ENCODE measurements at places on chromosomes 1 and 21.

GRCh38 chr1:24901791-24902470 lies 28.1 kb downstream of the RUNX3 start:
- no peak for DNase-seq

DNA sequence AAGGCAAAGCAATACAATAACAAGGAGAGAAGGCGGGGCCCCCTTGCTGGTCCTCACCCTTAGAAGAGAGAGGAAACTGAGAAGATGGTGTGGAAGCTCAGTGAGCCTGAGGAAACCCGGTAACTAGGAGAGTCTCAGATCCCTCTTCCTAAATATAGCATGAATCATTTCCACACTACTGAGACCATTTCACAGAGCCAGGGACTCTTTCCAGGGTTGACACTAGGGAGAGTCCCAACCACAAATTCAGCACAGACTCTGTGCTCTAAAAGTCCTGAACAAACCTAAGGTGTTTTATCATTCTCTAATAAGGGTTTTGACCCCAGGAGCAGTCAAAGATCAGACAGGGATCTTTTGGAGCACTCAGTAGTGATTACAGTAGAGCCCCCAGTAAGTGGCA lies 647.7 kb downstream of the KCNT2 start:
- no peak for DNase-seq

DNA sequence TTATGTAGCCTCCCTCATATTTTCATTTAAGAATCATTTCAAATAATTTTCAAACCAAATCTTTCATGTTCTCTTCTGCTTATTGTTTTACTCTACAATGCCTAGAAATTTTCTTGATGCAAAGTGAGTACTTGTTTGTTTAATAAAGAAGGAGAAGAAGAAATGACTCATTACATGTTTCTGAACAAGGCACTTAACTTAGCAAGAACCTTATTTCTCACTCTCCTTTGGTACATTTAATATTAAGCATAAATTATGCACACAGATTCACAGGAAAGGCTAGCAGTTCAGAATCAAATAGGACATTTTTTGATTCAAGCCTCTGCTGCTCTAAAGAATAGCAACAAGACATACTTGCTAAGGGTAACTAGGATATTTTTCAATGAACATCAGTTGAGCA lies 9.1 kb downstream of the SCYL3 start:
- no peak for DNase-seq

- DNase-seq, result no peak
Measured at GRCh38 chr1:18632218-18632588, 1.6 kb downstream of the PAX7 start.

GRCh38 chr1:57210881-57211280 lies 213.0 kb downstream of the DAB1 start:
- no peak for DNase-seq

DNA sequence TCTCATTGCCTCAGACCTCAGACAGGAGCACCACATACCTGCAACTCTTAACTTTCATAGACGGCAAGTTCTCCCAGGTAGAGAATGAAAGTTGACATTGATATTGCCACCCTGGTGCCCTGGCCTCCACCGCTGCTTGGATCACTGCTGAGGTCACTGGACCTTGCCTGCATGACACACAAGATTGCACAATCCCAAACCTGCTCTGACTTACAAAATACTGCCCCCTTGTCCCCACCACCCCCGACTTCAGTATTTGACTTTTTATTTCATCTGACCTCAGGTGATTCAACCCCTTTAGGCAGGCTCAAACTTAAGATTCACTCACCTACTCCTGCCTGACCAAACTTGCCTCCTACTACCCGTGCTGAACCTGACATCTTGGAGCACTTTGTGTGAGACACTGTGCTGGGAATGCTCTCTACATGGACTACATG lies 43.1 kb upstream of the S1PR1 start:
- no peak for DNase-seq

DNA sequence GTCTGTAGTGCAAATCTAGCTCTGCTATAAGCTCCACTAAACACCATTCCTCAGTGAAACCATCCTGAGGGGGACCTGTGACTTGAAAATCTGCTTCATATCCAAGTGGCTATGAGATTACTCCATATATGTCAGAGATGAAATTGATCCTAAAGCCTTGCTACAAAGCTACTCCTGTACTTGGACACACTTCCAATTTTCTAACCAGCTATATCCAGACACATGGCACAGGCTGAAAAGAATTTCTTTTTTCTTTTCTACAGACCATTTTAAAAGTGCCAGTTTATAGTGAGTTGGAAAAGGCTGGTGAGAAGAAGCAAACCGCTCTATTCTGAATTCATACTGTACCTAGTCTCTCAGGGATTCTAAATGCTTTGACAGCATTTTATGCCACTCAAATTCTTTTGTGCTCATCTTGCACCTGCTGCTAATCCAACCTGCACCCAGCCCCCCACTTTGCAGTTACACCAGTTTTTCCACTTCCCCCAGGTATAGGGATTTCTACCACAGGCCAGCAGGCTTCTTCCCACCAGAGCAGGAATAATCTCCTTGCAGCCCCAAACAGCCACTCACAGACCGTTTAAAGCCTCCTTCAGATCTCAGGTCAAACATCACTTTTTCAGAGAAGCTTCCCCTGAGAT lies 112.5 kb downstream of the RERE start:
- DNase-seq, result no peak

GRCh38 chr1:92855236-92855635 lies 23.4 kb downstream of the RPL5 start:
- DNase-seq, result no peak

DNA sequence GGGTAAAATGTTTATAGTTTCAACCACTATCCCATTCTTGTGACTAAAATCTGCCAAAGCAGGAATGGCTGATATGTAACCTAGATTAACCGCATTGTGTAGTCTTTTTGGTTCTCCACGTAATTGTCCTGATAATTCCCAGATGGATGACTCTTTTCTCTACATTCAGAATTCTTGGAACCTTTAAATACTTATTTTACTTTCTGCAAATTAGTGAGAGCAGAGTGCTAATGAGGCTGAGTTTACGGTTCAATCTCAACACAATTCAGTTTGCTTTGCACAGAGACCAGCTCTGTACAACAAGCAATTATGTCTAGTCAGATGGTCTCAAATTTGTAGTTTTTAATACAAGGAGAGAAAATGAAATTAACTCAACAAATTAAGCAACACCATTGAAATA lies 9.1 kb downstream of the CRB1 start:
- no peak for DNase-seq

- no peak for DNase-seq
Measured at GRCh38 chr1:26702680-26703038, 6.8 kb downstream of the ARID1A start.

GRCh38 chr1:15290382-15290781 lies 43.4 kb downstream of the FHAD1 start:
- DNase-seq, result peak; percentile 21

- DNase-seq, result no peak
Measured at GRCh38 chr1:200971428-200971903, 52.0 kb downstream of the KIF21B start.

DNA sequence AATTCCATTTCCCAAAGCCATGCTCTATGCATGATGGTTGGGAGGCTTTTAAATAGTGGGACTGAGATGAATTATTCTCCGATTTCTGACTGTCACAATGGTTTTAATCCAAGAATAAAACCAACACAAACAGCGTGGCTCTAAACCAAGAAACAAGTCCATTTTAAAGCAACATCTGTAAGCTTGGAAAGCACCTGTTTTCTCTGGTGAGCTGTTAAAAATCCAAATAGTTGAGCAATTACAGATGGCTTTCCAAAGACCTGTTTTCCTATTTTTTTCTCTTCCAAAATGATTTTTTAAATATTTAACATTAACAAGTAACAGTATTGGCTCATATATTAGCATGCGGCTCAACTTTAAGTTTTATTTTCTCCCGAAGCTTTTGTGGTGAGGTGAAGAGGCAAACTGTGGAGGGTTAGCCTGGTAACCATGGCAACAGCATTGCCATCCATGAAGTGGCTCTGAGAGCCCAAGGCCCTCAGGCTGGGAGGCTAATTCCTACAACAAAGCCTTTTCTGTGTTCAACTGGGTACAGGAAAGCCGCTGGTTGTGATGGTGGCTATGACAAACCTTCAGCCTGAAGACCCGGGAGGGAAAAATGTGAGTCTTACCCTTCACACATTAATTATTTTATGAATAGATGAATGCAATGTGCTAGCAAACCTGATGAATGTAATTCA lies 56.7 kb upstream of the B3GALT5 start:
- no peak for DNase-seq

DNA sequence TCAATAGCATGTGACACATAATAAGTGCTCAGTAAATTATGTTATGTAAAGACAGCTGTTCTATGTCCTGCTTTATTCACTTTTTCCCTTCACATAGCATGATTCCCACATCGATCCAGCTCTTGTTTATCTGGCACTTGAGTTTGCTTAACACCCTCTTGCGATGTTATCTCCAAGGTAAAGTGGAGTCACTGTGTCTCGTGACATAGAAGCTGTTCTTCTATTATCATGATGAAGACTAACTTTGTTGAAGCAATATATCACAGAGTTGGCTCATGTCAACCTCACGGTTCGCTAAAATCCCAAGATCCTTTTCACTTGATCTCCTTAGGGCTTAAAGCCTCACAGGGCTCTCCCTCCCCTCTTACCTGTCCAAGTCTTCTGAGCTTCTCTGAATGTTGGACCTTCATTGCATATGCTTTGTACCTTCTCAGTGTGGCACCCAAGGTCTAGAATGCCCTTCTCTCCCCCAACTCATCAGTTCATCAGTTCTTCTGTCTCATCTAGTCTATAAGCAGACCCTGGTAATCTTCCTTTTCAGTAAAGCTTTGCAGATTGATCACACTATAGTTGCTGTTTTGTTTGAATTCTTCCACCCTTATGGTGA lies 38.0 kb downstream of the PLXNA2 start:
- no peak for DNase-seq

- DNase-seq, result no peak
Measured at GRCh38 chr1:87327376-87328271, 1.1 kb upstream of the LMO4 start.

GRCh38 chr1:161350671-161351070 lies 17.0 kb downstream of the CFAP126 start:
- DNase-seq, result no peak

DNA sequence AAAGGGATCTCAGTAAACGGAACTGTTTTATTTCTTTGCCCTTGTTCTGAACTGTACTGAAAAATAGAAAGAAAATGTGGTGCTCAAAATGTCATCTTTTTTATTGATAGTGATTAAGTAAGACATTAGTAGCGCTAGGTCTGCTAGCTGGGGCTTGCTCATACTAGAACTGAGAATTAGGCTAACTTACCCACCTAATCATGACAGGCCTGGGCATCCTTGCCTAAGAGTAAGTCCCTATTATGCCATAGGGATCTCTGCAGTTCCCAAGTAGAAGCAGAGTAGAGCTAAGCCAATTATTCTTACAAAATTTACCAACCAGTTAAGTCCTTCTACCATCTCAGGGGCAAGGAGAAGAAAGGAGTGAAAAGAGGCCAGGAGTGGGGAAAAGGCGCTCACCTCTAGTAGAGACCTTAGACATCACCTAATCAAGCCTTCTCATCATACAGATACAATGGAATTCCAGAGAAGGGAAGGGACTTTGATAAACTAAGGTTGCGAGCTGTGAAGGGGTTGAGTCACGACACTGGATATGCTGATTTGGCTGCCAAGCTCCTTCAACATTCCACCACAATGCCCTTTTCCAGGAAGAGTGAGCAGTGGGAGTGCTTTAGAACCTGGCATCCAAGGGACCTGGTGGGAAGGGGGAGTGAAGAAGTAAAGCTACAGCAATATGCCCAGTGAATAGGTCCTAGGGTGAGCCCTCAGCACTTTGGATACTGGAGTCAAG lies 27.7 kb upstream of the RPTN start:
- DNase-seq, result no peak

- DNase-seq, result no peak
Measured at GRCh38 chr21:14040386-14040785, 170.4 kb downstream of the LIPI start.

DNA sequence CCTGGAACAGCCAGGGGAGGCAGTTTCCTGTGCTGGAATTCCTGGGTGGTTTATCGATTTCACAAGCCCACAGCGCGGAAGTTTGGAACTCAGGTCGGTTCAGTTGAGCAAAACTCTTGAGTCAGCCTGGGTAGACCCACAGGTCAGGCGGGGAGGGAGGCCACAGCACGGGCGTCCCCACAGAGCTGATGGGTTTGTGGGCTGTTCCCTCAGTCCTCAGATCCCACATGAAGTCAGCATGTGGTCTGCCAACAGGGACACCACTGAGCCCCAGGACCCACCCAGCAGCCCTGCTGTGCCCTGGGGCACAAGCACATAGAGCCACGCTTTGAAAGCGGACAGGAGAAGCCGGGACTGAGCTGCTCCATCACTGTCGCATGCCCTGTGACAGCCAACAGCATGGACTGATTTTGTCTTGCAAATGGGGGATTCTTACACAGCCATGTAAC lies 17.4 kb downstream of the BMP8A start:
- no peak for DNase-seq
